ENCODE measurements at places on chromosomes 11 and 22.
A peak's percentile ranks its signal among the peaks of the same experiment; 100 is the strongest.

- peak; percentile 64 for DNase-seq
These were observed at the start of gene DAGLA for GRCh38 chr11:61679893-61680621. TSS of gene DAGLA (plus strand) at chr11:61680391. CDS start at chr11:61720156, 39,765 bp downstream.

- DNase-seq: no peak
These were observed 17.4 kb downstream of the UBASH3B start for GRCh38 chr11:122672892-122673291.

- DNase-seq: no peak
These were observed 67.3 kb downstream of the BID start for GRCh38 chr22:17706947-17707346.

- DNase-seq: peak; percentile 32
These were observed 1.5 kb upstream of the SREBF2 start for GRCh38 chr22:41831383-41831782.

DNA sequence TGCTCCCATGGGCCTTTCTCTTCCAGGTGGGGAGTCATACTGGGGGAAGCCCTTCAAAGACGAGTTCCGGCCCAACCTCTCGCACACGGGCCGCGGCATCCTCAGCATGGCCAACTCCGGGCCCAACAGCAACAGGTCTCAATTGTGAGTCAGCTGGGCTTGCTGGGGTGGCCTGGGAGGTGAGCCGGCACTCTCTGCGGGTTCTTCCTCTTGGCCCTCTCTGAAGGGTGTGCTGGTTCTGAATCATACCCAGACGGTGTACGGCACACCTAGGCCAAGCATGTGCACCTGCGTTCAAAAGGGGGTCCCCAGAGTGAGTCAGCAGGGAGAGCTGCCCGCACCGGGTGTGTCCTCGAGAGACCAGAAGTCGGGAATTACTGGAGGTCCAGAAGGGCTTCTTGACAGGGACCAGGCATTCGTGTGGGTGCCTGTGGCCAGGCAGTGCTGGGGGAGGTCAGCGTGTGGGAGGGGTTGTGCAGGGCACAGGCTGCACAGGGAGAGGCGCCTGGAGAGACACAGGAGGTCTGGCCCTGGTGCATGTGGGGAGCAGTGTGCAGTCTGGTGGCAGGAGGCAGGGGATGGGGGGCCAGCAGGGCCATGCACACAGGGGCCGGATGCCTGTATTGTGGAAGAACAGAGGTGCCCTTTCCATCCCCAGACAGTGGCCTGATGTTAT, 23.0 kb downstream of the PPIL2 start:
- no peak for DNase-seq

DNA sequence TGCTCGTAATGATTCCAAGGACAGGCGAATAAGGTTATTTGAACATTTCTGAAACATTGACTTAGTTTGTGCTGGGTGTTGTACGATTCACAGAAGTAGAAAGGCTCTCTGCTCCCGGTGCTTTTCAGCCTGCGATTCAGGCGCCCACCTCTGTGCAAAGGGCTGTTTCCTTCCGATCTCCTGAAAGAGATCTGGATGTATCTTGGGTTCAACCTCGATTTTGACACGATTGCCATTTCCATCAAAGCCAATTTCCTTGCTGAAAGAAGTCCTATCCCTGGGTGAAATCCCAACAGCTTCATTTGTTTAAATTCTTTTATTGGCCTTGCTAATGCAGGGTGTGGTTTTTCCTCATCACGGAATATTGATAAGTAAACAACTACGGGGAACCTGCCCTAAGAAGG, 1.1 kb upstream of the ZC3H12C start:
- DNase-seq: no peak

DNA sequence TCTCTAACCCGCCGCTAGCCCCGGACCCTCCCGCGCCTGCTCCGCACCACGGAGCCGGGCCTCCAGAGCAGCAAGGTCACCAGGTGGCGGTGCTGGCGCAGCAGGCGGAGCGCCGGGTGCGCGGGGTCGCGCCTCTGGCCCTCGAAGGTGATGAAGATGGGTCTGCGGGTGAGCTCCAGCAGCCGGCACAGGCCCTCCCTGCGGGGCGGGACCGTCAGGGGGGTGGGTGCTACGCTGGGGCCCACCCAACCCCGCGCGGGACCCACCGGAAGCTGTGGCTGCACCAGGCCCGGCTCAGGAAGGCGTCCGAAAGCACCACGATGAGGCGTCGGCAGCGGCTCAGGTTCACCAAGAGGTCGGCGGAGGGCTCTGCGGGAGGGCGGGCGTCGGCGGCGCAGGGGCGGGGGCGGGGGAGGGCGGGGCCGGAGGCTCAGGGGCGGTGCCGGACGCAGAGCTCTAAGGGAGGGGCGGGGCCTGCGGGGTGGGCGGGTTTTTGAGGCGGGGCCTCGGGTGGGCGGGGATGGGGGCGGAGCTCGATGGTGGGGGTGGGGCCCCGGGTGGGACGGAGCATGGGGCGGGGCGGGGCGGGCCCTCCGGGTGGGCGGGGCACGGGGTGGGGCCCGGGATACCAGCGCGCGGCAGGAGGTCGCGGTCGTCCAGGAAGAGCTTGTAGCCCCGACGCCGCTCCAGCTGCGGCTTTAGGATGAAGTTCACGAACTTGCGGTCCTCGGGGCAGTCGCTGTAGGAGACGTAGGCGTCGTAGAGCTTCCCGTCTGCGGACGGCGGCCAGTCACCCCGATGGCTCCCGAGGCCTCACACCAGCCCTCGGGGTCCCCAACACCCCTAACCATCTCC, 7.8 kb downstream of the SIGIRR start:
- DNase-seq: peak; percentile 96

DNA sequence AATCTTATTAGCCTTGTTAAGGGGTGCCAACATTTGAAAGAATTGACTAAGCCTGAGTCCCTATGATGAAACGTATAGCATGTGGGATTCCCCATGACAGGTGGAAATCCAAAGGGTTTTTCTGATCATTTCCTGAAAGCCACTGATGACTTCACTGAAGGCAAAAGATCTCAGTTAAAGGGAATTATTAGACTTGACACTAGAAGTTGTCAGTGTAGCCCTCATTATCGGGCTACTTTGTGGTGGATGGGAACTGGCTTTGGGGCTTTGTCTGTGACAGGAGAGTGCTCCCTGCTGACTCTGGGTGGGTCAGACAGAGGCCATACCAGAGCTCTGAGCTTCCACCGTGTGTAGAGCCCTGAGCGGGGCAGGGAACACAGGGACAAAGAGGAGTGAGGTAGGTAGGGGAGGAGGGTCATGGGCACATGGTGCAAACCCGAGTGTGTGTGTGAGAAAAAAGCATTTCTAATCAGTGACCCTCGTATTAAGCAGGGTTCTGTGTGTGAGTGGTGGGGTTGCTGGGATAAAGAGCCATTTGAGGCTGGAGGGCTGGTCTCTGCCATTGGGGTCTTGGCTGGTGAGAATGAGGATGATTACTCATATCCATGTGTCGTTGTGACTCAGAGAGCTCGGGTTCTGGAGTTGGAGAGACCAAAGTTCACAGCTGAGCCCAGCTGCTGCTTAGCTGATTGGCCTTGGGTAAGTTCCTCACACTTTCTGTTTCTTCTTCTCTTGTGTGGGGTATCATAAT, 101.1 kb downstream of the GRIK4 start:
- peak; percentile 0 for DNase-seq

GRCh38 chr11:6671991-6672390, 11.1 kb downstream of the MRPL17 start:
- no peak for DNase-seq

- DNase-seq: no peak
These were observed 12.6 kb downstream of the ZNF143 start for GRCh38 chr11:9473408-9473807.

All from CD4-positive, alpha-beta T cell treated with Interferon alpha-2 for 1 hour (primary cell).